AG20443 (cell line): ENCODE measurements at places on chromosomes 3 and 15.

DNA sequence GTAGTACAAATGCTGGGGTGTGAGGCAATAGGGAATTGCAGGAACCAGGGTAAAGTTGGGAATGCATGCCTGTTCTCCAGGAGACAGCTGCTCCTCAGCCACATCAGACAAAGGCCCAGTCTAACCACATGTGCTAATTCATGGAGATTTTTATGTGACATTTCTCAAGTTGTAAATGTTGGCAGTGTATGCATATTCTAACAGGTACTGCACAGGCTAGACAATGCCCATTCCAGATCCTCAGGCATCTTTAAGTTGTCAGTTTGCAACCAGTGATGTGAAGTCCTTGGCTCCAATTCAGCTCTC lies 84.9 kb downstream of the EEFSEC start:
- no peak for DNase-seq

DNA sequence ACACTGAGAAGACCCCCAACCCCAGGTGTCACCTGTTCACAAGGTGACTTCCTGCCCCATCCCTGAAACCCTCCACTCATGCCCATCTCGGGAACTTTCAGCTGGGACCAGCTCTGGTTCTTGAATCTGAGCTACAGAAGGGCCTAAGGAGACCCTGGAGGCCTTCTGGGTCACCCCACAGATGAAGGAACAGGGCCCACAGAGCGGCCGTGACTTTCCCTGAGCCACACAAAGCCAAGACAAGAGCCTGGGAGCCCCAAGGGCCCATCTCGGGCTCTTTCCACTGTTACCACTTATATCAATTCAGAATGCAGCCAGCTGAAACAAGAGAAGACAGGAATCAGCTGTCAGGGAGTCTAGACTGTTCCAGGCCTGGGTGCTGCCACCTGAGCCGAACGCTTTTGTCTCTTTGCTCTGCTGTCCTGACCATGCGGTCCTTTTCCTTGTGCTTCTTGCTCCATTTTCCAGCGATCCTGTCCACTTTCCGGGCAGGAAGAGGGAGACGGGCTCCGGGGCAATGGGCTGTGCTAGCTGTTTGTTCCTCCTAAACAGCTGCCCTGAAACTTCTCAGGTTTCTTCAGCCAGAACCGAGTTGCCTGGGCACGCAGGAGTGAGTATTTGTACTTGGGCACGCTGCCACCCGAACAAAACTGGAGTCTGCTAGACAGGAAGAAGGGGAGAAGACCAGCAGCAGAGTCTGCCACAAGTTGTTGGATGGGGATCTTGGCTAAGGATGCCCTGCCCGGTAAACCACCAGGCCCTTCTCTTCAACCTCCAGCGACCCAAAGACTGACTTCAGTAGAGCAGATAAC lies 28.0 kb upstream of the PIGZ start:
- no peak for DNase-seq

DNA sequence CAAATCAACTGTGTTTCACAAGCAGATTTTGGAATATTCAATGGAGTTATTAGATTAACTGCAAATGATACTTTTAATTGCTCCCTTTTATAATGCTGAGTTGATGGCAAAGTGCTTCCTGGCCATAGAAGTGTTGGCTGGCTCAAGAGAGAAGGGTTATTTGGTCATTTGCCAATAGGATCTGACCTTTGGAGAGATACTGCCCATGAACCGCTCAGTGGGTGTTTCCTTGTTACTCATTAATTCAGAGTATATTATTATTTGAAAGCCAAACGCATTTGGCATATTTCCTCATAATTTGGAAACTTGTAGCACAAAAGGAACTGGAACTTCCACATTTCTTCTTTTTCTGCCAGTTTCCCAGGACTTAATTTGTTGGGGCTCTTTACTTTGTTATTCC lies 234.7 kb downstream of the CDIN1 start:
- DNase-seq: no peak

- no peak for DNase-seq
Measured at GRCh38 chr3:143352850-143353550, 233.4 kb downstream of the CHST2 start.

GRCh38 chr3:170767576-170767941 lies 102.4 kb downstream of the RPL22L1 start:
- no peak for DNase-seq

DNA sequence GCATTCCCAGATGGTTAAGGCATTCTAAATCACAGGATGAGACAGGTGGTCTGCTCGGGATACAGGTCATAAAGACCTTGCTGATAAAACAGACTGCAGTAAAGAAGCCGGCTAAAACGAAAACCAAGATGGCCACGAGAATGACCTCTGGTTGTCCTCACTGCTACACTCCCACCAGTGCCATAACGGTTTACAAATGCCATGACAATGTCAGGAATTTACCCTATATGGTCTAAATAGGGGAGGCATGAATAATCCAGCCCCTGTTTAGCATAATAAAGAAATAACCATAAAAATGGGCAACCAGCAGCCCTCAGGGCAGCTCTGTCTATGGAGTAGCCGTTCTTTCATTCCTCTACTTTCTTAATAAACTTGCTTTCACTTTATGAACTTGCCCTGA lies 151.1 kb downstream of the ZNF385D start:
- DNase-seq: no peak

- no peak for DNase-seq
Measured at GRCh38 chr3:38646062-38646461, 3.4 kb downstream of the SCN5A start.

GRCh38 chr3:24145981-24146822 lies 201.1 kb downstream of the NR1D2 start:
- DNase-seq: peak; percentile 83

DNA sequence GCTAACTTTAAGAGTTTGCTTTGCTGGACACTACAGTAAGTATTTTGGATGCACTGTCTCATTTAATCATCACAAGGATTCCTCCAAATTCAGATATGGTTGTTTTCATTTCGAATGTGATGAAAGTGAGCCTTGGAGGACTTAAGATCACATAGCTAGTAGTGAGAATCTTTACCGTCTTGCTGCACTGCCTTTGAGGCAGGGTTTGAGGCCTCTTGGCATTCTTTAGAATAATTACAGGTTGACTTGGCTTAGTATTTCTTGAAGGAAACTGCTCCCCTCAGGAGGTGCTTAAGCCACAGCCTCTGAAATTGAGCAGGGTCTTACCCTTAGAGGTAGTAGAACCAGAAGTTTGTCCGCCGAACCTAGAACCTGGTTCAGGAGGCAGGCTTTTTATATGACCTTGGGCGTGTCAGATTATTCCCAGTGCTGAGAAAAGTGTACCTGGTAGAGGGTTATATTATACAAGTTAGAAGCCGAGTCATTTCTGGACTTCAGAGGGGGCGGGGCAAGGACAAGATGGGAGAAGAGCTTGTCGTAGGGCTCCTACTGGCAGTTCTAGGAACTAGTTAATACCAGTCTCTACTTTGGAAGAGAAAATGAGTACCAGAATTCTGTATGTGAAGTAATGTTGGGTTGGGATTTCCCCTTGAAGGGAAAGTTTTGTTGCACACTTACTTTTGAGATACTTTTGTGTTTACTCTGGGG lies 1.1 kb downstream of the TFG start:
- peak; percentile 68 for DNase-seq

DNA sequence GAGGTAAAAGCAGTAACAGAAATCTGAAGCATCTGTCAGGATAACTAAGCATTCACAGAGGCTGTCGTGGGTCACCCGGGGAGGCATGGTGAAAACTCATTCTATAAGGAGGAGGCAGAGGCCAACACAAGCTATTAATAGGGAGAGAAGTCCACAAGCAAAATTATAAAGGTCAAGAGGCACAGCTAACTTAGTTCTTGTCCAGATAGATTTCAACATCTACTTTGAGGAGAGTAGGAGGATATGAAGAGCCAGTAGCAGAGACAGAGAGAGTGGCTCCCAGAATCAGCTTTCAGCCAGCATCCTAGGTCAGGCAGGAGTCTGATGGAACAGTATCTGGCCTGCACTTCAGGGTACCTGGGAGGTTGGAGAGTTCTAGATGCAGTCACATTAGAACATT lies 95.3 kb downstream of the STAC start:
- no peak for DNase-seq

- DNase-seq: no peak
Measured at GRCh38 chr3:17972959-17973906, 230.8 kb upstream of the TBC1D5 start.

DNA sequence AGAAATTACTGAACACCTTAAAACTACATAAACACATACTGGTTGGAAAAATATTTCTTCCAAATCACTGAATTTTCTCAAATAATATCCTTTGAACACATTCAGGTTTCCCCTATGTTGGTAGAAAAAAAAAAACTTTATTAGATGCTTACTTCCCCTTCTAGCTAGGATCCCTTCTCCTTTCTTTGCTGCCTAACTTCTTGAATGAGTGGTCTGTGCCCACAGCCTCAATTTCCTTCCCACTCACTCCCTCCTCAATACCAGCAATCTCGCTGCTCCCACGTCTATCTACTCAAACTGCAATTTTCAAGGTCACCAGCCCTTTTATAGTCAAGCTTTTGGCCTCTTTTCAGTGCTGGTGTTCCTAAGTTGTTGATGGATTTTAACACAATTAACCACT lies 8.3 kb downstream of the CD200R1 start:
- no peak for DNase-seq

GRCh38 chr3:98690876-98691275 lies 72.3 kb upstream of the ST3GAL6 start:
- no peak for DNase-seq

GRCh38 chr3:101253396-101253795 lies 67.0 kb downstream of the IMPG2 start:
- DNase-seq: no peak

DNA sequence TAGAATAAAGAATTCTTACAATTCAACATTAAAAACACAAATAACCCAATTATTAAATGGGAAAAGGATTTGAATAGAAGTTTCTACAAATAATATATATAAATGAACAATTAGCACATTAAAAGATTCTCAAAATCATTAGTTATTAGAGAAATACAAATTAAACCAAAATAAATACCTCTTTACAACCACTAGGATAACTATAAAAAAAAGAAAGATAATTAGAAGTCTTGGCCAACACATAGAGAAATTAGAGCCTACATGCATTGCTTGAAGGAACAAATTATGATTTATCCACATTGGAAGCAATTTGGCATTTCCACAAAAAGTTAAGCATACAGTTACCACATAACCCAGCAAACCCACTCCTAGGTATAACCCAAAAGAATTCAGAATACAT lies 502.3 kb upstream of the UBE2E2 start:
- DNase-seq: no peak

- DNase-seq: peak; percentile 73
Measured at GRCh38 chr3:162295323-162295983, 798.8 kb downstream of the OTOL1 start.

DNA sequence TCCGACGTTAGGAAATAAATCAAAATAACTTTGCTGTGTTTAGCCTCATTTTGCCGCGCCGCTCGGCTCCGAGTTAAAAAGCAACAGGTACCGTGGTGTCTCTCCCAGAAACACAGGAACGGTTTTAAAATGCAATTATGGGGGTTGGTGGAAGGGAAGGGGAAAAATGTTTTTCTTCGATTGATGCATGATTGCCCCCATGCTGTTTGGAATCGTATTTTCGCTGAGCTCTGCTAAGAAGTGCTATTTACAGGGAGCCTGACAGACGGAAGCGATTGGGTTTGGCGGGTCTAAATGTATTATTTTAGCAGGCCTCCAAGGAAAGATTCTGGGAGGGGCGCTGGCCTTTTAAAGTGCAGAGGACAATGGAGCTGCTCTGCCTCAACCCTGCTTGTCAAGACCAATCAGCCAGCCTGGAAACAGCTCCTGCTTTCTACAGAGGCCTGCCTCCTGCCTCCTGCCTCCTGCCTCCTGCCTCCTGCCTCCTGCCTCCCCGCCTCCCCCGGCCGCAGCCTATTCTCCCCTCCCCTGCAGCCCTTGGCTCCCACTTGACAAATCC lies 156.7 kb upstream of the TLE3 start:
- no peak for DNase-seq

GRCh38 chr3:45333549-45333948 lies 54.8 kb upstream of the LARS2 start:
- peak; percentile 27 for DNase-seq

DNA sequence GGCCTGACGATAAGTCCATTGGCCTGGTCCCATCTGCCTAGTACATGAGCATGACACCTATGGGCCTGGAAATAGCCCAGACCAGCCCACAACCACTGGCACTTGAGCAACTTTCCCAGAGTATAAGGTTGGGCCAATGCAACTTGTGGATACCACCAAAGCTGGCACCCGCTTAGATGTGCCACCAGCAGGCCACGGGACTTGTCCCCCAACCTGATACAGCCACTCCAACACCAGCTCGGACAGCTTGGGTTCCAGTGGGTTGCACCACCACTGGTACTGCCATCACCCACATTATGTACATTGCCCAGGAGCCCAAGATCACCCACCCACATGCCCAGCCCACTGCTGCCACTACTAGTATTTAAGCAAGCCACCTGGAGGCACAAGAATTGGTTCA lies 381.2 kb downstream of the GBE1 start:
- no peak for DNase-seq

DNA sequence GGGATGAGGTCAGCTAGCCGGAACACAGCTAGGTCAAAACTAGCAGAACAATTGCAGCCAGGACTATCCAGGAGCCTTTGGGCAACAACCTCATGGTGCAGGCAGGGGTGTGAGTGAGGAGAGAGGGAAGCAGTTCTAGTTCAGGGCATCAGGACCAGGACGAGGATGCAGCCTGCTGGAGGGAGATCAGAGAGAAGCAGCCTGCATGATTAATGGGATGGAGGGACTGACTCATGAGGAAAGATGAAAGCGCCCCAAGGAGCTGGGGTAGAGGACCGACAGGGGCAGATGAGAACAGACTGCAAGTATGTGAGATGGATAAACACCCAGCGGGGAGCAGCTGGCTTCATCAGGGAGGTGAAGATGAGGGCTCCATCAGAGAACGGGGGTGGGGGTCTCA lies 37.9 kb upstream of the LRTM1 start:
- peak; percentile 76 for DNase-seq

- DNase-seq: no peak
Measured at GRCh38 chr3:71305231-71306206, 278.0 kb downstream of the FOXP1 start.

DNA sequence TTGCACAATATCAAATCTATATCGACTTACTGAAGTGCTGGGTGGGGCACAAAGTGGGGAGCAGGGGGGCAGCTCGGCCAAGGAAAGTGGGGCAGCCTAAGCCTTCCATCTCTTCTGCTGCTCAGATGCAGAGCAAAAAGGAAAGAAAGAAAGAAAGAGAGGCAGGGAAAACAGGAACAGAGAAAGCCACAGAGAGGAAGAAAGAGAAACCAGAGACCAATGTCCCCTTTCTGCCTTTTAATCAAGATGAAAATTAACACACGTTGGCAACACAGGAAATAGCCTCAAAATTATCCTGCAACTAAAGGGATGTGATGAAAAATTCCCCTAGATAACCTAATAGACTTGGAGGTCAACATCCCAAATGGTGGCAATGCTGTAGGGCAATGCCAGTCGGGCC lies 72.2 kb upstream of the RAD18 start:
- no peak for DNase-seq

- DNase-seq: peak; percentile 81
Measured at GRCh38 chr3:139281522-139282196, 62.2 kb upstream of the MRPS22 start.

- DNase-seq: peak; percentile 92
Measured at GRCh38 chr15:45166834-45167630, 20.7 kb downstream of the SHF start.

- no peak for DNase-seq
Measured at GRCh38 chr3:18216996-18217395, 208.1 kb downstream of the SATB1 start.
